ENCODE measurements at places on chromosomes 1 and 21.

DNA sequence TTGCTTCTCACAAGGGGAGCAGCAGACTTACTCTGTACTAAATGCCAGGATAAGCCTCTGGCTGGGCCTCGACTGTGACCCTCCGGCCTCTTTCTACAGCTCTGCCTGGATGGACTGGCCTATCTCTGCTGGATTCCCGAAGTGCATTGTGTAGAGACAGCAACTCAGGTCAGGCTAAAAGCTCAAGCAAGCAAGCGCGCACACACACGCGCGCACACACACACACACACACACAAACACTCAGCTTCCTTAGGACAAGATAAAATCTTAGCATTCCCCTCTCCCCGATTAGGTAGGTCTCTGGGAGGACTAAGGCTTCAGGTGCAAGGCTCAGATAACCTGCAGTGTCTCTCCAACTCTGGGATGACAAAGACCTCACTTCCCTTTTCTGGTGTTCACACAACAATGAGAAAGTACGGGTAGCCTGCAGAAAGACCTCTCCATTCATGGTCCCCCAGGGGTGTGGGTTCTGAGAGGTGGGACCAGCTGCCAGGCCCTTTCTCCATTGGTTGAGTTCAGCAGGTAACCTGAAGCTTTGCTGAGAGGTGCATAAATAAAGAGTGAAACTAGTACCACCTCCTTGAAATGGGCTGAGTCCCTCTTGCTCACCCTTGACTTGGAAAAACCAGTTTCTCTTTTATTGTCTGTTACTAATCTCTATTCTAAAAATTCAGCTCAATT, 155.1 kb upstream of the CAMK1G start:
- no peak for DNase-seq

DNA sequence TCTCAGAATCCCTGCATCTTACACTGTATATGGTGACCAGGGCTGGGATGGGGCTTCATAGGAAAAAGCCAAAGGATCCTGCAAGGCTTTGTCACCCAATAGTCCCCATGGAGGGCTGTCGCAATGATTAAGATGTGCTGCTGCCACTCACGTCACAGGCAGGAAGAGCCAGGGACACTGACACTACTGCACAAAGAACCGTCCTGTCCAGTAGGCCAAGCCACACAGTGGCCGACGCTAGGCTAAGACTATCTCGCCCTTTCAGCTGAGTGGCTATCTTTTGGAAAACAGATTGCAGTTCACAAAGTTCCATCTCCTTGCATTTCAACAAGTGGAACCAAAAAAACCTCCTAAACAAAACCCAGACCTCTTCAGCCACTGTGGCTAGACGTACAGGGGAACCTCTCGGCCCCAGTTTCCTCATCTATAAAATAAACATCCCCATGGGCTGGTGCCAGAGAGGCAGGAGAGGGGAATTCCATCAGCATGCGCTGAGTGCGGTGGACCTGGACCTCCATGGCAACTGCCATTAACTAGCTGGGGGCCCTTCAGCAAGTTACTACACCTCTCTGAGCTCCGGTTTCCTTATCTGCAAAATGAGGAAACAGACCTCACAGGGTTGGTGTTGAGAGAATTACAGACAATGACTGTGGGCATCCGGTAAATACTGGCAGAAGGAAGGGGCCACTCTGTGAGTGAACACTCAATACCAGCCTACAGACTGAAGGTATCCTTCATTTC, 8.7 kb downstream of the CAPZB start:
- DNase-seq: no peak

- DNase-seq: no peak
These were observed 133.1 kb downstream of the CAMTA1 start for GRCh38 chr1:6918186-6918924.

GRCh38 chr1:65050735-65051134, 84.4 kb upstream of the JAK1 start:
- no peak for DNase-seq

GRCh38 chr1:185152187-185152767, 4.5 kb downstream of the TRMT1L start:
- DNase-seq: no peak

DNA sequence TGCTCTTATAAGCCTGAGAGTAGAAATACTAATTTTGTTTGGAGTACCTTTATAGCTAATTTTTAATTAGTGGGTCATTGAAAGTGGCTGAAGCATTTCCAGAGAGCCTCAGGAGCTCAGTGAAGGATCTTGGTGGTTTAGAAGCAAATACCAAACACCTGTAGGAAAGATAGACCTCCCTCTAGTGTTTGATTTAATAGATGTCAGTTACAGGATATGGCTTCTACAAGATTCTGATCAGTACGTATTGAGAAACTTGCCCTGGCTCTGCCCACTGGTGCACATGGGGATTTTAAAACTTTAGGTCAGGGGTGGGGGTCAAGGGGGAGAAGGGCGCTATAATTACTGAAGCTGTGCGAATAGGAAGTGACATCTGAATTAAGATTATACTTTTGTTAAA, 122.2 kb downstream of the POU2F1 start:
- DNase-seq: no peak

- no peak for DNase-seq
These were observed 46.5 kb upstream of the LPGAT1 start for GRCh38 chr1:211876851-211877590.

- DNase-seq: no peak
These were observed 16.3 kb downstream of the LYPLAL1 start for GRCh38 chr1:219189952-219190351.

DNA sequence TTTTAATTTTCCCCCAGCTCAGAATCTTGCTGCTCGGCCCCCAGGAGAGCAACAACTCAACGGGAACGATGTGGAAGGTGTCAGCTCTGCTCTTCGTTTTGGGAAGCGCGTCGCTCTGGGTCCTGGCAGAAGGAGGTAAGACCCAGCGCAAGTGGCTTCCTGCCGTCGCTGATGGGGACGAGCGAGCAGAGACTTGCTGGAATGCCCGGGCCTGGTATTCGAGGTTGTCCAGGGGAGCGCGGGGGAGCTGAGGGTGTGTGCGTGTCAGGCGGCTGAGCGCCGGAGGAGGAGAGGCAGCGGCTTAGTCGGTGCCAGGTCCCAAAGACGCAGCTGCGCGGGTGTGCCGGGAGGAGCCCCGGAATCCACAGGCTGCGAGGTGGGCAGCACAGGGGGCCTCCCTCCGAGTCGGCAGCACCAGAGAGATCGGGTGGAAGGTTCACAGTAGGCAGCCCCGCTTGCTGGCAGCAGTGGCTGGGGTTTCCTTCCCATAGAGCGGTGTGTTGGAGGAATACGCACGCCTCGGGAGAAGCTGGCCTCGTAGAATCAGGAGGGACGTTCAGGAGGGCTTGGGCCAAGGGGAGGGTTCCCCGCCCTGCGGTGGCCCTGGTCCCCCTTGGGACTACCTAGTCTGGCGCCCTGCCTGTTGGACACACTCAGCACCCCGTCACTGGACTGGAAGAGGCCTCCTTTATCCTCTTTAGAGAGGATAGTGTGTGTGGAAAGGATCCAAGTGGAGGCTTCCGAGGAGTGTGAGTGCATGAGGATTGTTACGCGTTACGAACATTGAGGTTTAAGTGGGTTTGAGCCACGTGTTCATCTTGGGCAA, 547 bp downstream of the PDPN start:
- no peak for DNase-seq

DNA sequence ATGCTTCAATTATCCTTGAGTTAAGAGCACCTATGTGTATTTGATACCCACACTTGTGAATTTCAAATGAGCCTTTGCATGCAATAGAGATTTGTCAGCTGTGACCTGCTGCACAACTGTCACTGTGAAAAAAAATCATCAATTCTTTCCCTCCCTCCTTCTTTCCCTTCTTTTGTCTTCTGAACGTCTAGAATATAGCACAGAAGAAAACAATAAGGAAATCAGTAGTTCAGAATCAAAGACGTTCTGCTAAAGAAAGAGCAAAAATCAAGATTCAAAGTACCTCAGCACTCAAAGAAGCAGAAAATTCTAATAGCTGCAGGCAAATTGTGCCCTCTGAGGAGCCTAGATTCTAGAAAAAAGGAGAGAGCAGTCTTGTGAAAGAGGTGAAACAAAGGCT, 1.7 kb upstream of the FMN2 start:
- no peak for DNase-seq

DNA sequence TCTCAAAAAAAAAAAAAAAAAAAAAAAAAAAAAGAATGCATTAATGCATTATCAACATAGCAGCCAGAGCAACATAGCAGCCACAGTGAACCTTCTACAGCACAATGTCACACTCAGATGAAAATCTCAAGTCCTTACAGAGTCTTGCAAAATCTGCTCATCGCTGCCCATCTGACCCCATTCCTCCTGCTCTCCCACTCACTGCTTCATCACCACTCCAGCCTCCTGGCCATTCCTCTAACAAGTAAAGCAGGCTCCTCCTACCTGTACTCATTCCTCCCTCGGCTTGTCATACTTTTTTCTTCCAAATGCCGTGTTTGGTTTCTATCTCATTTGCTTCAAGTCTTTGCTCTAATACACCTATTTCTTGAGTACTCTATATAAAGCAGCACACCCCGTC, 29.5 kb downstream of the BRINP2 start:
- no peak for DNase-seq

- DNase-seq: no peak
These were observed 94.7 kb upstream of the SMYD2 start for GRCh38 chr1:214186103-214186824.

GRCh38 chr21:43983390-43983789, 28.7 kb upstream of the TRAPPC10 start:
- no peak for DNase-seq

DNA sequence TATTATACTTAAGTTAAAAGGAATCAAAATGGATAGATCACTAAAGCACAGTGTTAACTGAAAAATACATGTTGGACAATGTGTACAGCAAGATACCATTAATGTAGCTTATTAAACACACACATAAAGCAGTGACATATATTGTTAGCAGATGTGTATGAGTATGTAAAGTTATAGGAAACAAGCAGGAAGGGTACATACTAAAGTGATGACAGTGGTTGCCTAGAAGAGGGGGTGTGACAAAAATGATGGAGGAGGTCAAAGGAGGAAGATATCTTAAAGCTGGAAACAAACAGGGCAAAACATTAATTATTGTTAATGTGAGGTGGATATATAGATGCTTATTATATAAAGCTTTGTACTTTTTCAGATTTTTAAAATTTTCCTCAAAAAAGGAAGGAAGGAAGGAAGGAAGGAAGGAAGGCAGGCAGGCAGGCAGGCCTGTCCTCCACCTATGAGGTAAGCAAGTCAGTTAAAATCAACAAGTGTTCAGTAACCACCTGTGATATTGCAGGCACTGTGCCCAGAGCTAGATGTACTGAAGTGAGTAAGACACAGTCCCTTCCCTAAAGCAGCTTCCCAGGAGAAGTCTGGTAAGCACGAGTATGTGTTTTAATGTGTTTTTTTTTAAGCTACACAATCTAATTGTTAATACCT, 252.9 kb upstream of the NR5A2 start:
- no peak for DNase-seq

GRCh38 chr21:35827004-35827403, 233.3 kb downstream of the SETD4 start:
- no peak for DNase-seq

DNA sequence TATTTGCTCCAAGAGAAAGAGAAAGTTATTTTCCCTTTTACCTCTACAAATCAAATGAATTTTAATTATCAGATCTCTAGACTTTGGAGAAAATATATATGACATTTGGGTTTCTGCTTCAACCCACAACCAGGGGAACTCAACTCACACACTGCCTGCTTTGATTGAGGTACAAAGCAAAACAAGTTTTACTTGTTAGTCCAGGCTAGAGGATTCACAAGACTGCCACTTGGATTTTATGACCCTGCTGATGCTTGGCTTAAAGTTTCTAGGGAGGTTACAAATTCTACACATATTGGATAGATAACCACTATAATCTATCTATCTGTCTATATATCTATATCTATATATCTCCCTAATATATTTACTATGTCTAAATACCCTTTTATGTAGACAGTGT, 467.3 kb upstream of the RGS18 start:
- no peak for DNase-seq

- peak; percentile 3 for DNase-seq
These were observed 776 bp downstream of the ITSN1 start for GRCh38 chr21:33642896-33643657.

- DNase-seq: no peak
These were observed 121.6 kb downstream of the RGS7 start for GRCh38 chr1:241235256-241235897.

GRCh38 chr1:174626031-174627025, 178.6 kb downstream of the GPR52 start:
- no peak for DNase-seq

- no peak for DNase-seq
These were observed 68.8 kb upstream of the DNAH14 start for GRCh38 chr1:224860488-224861338.

GRCh38 chr1:86068841-86069756, 87.5 kb downstream of the COL24A1 start:
- DNase-seq: no peak
